ENCODE measurements at places on chromosomes 3 and 15.

GRCh38 chr15:57878573-57878972 lies 172.1 kb downstream of the POLR2M start:
- no peak for DNase-seq

DNA sequence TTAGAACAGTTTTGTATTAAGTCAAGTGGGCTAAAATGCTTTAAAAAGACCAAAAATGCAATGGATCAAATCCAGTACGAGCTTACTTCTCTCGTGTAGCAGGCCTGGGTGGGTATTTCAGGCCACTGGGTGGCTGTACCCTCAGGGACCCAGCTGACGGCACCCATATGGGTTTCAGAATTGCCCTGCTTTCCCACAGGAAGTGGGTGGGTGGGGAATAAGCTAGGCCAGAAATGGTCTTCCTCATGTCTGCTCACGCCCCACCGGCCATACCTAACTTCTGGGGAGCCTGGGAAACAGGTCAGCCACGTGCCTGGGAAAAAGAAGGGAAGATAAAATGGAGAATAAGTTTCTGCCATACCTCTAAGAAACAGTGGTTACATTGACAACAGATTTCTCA lies 20.3 kb downstream of the GPR160 start:
- DNase-seq = no peak

DNA sequence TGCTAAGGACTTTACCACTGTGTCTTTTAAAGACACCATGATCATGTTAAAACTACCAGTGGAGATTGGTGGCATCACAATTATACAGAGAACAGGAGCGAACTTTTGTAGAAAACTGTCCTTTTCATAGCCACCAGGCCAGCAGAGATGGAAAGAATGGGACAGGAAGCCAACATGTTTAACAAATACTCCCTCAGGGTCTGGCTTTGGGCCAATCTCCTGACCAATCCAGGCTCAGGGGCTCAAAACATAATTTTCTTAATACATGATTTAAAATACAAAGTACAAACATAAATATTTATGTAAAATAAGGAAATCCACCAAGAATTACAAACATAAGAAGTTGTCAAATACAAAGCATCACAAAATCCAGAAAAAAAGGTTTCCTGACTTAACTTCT lies 266.0 kb downstream of the VPS13C start:
- DNase-seq = no peak

GRCh38 chr3:68436619-68437401 lies 495.5 kb downstream of the TAFA4 start:
- DNase-seq = peak; percentile 26

DNA sequence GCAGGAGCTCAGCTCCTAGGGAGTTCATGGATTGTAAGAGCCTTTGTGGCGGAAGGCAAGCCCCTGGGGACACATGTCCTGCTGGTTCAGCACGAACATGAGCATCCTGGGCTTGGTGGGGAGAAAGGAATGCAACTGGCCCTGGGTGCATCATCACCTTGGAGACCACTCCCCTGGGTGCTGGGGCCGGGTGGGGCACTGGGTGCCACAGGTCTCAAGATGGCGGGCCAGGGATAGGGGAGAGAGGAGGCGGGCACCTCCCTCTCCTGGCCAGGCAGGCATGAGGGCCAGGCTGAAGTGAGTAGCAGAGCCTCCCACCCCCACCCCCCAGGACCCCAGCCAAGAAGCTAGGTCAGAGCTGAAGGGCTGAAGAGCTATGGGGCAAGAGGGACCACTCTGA lies 768 bp downstream of the PCBP4 start:
- no peak for DNase-seq

- no peak for DNase-seq
Observed at GRCh38 chr3:120601554-120601953, 5.4 kb downstream of the NDUFB4 start.

- no peak for DNase-seq
Observed at GRCh38 chr15:57319226-57319918, 56.9 kb upstream of the CGNL1 start.

GRCh38 chr15:50735156-50735555 lies 30.4 kb downstream of the SPPL2A start:
- no peak for DNase-seq

GRCh38 chr3:3353153-3353552 lies 173.7 kb upstream of the CRBN start:
- no peak for DNase-seq

DNA sequence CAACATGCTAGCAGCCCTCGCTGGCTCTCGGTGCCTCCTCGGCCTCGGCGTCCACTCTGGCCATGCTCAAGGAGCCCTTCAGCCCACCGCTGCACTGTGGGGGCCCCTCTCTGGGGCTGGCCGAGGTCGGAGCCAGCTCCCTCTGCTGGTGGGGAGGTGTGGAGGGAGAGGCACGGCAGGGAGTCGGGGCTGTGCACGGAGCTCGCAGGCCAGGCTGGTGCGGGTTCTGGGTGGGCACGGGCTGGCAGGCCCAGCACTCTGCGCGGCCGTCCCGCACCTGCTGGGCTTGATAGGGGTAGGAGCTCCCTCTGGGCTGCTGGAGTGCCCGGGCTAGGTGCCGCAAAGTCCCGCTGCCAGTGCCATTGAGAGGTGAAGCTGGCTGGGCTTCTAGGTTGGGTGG lies 251.0 kb downstream of the SQOR start:
- DNase-seq = no peak

DNA sequence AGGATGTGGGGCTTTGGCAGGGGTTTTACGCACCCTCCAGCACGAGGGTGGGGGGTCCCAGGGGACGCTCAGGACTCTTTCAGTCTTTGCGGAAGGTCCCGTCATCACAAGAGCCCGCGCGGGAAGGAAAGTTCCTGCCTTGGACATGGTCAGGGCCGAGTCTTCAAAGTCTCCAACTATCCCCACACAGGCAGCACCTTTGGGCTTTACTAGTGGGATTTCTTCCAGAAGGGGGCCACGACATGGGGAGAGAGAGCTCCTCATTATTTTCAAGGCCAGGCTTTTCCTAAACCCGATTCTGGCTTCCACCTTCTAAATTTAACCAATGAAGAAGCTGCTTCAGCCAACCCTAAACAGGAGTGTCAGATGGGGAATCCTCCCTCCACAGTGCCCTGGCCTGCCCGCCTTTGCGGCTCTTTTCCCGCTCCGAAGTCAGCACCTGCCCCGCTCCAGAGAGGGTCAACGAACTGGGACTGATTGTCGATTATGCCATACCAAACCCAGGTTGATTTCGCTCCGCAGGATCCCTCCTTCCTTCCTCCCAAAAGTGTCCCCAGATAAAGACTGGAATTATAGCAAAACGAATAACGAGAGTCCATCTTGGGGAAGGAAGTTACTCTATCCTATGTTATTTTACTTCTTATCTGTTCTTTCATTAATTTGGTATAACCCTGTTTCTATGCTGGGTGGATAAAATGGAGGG lies 11.0 kb downstream of the SHOX2 start:
- no peak for DNase-seq

DNA sequence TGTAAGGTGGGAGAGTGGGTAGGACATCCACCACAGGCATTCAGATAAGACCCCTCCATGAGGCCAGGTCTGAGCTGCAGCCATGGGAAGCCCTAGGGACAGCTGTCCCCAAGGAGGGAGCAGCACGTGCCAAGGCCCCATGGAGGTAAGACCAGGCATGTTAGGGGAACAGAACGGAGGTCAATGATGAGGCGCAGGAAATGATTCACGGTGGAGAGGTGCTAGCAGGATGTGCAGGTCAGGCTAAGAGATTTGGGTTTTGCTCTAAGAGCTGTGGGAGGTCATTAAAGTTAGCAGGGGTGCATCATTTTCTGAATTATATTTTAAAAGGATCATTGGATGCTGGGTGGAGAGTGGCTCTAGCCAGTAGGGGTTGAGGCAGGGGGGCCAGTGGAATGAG lies 66.4 kb upstream of the SNRPA1 start:
- DNase-seq = no peak

GRCh38 chr15:73524919-73525318 lies 82.0 kb downstream of the REC114 start:
- no peak for DNase-seq

GRCh38 chr3:25566358-25566920 lies 98.3 kb downstream of the TOP2B start:
- DNase-seq = no peak

- peak; percentile 10 for DNase-seq
Observed at GRCh38 chr15:87145696-87146095, 1066.0 kb downstream of the AGBL1 start.

GRCh38 chr3:7964899-7965298 lies 536.7 kb upstream of the LMCD1 start:
- DNase-seq = no peak

GRCh38 chr15:90002428-90002844 lies 1.3 kb downstream of the ZNF710 start:
- DNase-seq = peak; percentile 54

DNA sequence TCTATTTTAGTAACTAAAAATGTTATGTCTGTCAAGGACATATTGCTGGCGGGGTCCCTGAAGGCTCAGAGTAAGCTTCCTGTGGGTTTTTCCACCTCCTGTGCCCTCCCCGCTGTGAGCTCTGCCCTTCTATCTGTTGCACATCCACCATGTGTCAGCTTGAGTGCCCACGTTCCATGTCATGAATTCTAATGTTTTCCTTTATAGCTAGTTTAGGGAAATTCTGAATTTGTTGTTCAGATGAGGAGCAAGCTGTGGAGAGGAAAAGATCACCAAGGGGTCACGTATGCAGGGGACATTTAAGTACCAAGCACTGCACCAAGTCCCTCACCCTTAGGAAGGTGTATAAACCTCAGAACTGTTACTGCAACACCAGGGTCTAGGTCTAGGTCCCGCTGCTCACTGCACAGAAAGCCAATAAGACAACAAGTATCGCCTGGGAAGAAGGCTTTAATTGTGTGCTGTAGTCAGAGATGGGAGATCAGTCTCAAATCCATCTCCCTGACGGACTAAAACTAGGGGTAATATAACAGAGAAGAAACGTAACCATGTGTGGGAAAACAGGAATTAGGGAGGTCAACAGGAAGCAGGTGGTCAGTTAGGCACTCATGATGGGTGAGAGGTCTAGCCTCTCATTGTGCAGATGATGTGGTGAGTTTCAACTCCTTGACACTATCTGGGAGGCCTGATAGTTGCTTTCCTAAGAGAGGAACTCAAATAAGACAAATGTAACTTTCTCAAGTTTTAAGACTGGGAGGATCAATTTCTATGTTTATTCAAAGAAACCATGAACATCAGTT lies 9.7 kb downstream of the GP9 start:
- DNase-seq = no peak

- DNase-seq = no peak
Observed at GRCh38 chr3:30474371-30474770, 132.0 kb upstream of the TGFBR2 start.

DNA sequence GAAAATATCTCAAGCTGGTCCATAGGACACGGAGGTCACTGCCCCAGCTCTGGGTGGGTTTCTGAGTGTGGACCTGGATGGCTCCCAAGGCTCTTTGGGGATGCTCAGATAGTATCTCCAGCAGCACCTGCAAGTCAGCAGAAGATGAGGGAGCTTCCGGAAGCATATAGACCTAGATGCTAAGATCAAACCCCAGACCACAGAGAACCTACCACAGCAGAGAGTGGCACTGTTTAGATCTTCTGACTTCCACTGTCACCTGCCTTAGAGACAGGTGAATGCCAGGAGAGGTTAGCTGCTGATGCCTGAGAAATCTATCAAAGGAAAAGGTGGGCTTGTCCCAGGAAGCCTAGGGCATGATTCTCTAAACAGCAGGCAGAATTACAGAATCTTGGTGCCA lies 105.7 kb upstream of the TRPM1 start:
- DNase-seq = no peak

- DNase-seq = peak; percentile 86
Observed at GRCh38 chr3:58471025-58471887, 20.6 kb upstream of the KCTD6 start.

DNA sequence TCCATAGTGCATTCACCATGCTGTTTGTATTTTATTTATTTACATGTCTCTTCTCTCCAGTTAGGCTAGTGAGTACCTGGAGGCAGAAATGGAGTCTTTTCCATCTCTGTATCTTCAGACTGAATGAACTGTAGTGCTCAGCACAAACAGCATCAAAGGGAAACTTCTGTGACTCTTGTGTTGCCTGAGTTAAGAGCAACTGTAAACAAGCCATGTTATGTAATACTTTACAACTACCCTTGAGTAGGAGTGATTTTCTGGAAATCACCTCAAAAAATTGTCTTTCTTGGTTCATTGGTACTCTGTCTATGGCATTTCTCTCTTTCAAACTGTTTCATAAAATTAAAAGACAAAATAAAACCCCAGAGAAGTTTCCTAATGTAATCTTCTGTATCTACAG lies 258.3 kb downstream of the CGGBP1 start:
- no peak for DNase-seq

- DNase-seq = no peak
Observed at GRCh38 chr3:29515451-29515850, 234.6 kb downstream of the RBMS3 start.

DNA sequence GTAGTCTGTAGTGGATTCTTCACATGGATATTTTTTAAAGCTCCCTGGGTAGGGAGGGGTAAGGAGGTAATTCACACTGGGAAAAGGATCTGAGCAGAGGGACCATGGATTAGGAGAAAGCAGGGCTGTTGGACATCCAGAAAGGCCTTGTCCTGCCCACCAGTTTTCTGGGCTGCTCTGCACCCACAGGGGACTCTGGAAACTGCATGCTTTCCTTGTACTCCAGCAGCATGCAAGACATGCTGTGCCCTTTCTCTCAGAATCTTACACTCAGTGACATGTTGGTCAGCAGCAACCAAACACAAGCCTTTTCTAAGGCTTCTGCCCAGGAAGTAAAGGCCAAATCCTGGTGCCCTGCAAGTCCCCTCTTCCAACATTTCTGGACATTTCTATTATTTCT lies 2.5 kb upstream of the FBN1 start:
- DNase-seq = no peak

GRCh38 chr15:29990035-29990434 lies 92.7 kb upstream of the GOLGA8J start:
- no peak for DNase-seq

- DNase-seq = no peak
Observed at GRCh38 chr3:14244521-14245247, 66.1 kb downstream of the LSM3 start.

DNA sequence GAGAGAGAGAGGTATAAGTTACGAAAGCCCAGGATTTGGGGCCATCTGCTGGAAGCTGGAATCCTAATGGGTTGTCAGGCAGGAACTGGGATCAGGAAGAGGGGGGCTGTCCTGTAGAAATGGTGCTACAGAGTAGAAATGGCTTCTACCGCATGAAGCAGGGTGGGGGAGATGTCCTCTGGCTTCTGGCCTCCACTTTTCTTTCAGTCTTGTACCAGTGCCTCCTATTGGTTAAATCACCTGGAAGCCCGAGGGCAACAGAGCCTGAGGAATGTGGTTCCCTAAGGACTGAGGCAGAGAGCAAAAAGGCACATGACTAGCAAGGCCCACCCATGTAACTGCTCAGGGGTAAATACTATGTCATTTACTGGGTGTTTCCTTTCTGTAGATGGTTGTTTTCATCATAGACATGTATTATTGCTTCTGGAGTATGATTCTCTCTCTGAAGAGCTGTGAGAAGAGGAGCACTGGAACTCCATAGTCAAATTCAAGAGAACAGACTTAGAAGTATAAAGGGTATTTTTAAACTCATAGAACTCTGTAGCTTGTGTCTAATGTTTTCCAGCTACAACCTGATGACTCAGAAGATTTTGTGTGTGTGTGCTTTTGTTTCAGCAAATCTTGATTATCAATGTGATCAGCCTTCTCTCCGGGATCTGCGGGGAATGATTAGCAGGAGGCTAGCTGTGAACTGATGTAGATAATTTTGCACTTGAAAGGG lies 20.2 kb upstream of the MITF start:
- DNase-seq = no peak

GRCh38 chr3:52453496-52454249 lies at the start of gene TNNC1:
Gene TNNC1 (minus strand): TSS chr3:52454041. CDS start chr3:52454015, 26 bp downstream.
- DNase-seq = peak; percentile 33
